ENCODE measurements at places on chromosomes 7 and 10.
A peak's percentile ranks its signal among the peaks of the same experiment; 100 is the strongest.

DNA sequence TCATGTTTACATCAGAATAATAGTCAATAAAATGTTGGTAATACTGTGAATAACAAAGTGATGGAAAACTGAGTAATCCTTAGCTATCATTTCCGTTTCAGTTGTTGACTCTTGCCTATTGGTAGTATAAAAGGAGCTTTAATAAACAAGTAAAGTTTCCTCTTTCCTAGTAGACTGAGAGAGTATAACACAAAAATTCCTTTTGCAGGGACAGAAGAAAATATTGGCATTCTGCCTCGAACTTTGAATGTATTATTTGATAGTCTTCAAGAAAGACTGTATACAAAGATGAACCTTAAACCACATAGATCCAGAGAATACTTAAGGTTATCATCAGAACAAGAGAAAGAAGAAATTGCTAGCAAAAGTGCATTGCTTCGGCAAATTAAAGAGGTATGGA lies 9.4 kb downstream of the KIF20B start:
- DNase-seq: no peak

- no peak for DNase-seq
Observed at GRCh38 chr7:921581-922333, 32.7 kb downstream of the ADAP1 start.

GRCh38 chr7:95686109-95686508 lies 86.2 kb upstream of the DYNC1I1 start:
- no peak for DNase-seq

GRCh38 chr10:75722020-75722419 lies 290.6 kb downstream of the LRMDA start:
- no peak for DNase-seq

DNA sequence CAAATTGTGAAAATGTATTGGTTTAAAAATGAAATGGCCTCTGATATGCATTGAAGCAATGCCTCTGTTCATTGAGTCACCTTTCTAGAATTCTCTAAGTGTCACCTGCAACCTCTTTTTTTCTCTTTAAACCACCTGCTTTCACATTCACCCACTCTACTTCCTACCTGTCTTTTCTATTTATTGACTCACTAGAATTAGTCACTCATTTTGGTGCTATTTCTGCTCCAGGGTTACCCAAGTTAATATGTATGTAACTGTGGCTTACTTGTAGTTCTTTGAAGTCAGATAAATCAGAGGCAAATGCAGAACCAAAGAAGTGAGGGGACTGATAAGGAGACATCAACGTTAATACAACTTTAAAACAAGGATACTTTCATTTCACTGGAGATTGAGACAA lies 674.7 kb downstream of the CCSER2 start:
- no peak for DNase-seq

- peak; percentile 58 for DNase-seq
Observed at GRCh38 chr10:49398000-49398861, 2.3 kb upstream of the DRGX start.

DNA sequence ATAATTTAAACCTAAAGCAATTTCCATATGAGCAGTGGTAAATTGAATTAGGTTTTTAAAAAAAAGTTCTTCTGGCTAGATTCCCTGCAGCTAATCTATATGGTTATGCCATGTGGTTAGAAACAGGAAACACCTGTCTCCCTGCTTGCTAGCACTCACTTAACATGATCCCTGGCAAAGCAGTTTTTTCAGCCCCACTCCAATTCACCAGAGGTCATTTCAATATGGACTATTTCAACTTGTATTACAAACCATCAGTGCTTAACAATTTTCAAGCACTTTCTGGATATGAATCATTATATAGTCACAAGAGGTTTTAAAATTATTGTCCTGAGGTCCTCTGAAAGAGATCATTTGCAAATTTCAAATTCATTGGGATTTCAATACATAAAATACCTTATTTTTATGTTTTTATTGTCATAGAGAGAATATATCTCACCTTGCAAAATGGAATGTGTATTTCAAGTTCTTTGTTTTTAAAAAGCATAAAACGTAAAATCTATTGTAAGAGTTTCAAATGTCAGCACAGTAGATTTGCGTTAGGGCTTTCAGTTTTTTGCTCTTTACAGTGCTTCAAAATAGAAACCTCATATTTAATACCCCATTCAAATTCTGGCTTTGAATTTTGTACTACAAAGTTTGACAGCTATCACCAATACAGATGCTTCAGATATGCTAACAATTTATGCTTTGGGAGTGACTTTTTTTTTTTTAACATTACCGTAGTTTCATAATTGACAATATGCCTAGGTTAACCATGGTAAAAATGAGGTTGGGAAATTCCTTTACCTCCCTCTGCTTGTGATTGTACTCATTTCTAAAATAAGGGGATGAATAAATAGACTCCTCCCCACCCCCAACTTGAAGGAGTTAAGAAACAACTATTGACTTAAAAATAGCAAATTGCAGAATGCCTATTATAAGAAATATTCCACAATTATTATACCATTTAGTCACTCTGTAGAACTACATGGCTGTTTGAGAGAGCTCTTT lies 117.5 kb upstream of the HGF start:
- no peak for DNase-seq

GRCh38 chr7:30165590-30165989 lies 30.8 kb downstream of the MTURN start:
- DNase-seq: no peak

- no peak for DNase-seq
Observed at GRCh38 chr7:120475994-120476393, 203.0 kb downstream of the KCND2 start.

- no peak for DNase-seq
Observed at GRCh38 chr10:132957131-132957530, 14.8 kb upstream of the CFAP46 start.

DNA sequence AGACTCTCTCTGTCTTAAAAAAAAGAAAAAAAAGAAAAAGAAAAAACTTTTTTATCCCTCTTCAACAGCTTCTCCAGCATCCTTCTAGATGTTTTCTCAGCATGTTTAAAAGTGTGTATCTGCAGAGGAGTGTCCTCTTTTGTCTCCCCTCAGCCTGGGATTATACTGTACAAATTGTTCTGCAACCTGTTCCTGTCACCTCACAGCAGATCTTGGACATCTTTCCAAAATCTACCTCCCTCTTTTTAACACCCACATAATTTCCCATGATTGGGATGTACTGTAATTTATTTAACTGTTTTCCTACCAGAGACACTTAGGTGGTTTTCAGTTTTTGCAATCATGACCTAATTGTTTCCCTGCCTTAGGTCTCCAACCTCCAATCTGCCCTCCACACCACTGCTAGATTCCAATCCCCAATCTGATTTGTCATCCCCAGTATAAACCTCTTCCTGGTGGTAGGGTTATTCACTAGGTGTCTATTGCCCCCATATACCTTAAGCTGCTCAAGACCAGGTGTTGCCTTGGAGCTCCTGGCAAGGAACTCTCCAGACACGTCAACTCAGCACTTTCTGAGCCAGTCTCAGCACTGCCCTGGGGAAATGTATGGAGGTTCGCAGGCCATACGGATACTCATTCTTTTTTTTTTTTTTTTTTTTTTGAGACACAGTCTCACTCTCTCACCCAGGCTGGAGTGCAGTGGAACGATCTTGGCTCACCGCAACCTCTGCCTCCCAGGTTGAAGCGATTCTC lies 17.6 kb upstream of the DDIT4 start:
- no peak for DNase-seq

- DNase-seq: no peak
Observed at GRCh38 chr10:4767033-4767814, 58.8 kb upstream of the AKR1E2 start.

- no peak for DNase-seq
Observed at GRCh38 chr7:137485818-137486217, 142.3 kb upstream of the PTN start.

DNA sequence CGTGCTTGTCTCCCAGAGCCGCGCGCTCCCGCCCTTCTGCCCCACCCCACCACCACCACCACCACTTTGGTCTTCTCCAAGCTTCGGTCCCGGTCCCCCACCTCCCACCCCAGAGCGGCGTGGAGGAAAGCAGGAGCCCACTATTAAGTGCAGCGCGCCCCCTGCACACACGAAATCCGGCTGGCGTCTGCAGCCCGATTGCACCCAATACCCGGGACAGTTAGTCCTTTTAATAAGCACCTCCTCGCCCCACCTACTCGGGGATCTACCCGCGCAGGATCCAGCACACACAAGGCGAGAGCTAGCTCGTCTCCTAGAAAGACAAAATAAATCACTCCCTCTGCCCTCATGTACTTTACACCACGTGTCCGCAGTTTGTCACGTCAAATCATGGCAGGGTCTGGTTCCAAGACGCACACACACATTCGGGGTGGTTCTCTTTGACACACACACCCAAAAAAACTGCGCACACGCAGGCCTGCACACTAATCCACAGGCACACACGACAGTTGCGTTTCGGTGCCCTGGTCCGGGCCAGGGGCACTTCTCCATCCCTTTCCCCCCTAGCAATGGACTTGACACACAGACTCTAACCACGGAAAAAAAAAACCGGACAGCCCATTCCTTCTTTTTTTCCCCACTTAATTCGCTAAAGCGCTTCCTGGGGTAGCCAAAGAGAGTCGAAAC lies 1.6 kb downstream of the SFMBT2 start:
- DNase-seq: peak; percentile 59

DNA sequence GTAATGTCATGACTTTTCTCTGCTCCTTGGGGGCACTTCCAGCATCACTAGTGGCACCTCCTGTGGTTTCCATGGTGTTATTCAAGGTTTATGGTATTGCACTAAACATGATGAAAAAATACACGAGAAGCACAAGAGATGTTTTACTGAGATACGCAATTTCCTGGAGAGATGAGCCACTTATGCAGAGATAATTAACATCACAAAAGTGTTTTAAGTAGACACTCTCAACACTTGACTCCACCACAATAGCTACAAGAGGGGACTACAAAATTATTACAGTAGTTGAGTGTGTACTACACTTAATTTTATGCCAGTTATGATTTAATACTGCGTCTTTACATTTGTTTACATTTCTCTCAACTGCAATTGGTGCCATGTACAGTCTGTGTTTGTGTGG lies 906.7 kb downstream of the DNAJB9 start:
- DNase-seq: no peak

- no peak for DNase-seq
Observed at GRCh38 chr7:156764766-156765165, 124.2 kb downstream of the RNF32 start.

- no peak for DNase-seq
Observed at GRCh38 chr10:116124777-116125176, 148.2 kb downstream of the GFRA1 start.

- DNase-seq: no peak
Observed at GRCh38 chr10:125392609-125393008, 232.2 kb upstream of the CTBP2 start.

DNA sequence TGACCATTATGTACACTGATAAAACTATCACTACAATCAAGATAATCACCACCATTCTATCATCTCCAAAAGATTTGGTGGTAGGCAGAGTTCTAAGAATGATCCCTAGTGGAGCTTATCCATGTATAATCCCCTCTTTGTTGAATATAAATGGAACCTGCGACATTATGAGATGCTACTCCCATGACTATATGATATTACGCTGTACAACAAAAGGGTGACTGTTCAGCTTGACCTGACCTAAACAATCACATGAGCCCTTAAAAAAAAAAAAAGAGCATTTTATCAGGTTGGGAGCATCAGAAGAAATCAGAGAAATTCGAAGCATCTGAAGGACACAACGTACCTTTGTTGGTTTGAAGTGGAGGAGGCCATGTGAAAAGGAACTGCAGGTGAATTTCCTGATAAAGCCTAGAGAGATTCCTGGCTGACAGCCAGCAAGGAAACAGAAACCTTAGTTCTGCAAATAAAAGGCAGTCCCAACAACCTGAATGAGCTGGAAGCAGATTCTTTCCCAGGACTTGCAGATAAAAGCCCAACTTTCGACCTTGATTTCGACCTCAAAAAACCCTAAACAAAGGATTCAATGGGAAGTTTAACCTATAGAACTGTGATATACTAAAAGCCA lies 270.7 kb downstream of the ADRA2A start:
- DNase-seq: no peak

- DNase-seq: no peak
Observed at GRCh38 chr10:86303626-86304025, 63.0 kb downstream of the GRID1 start.

DNA sequence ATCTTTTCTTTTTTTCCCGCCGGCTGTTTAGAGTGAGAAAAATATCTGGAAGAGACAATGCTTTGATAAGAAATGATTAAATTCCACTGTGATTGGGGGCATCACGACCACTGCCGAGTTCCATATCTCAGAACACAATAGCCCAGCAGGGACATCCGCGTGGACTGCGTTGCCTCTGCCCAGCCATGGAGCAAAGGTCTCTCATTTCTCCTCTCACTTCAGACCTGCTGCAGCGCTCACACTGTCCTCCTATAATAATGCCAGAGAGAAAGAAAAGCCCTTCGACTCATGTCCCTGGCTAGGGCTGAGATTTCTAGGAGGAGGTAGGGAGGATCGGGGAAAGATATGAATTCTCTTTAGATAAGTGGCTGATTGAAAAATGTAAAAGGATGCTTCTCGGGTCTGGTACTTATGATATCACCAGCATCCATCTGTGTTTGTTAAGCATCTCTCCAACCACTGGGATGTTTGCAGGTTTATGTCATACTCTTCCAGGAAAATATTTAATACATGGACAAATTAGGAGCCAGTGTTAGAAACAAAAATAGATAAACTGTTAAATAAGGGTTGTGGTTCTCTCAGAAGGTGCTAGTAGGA lies 472.9 kb upstream of the AKR1E2 start:
- DNase-seq: no peak

DNA sequence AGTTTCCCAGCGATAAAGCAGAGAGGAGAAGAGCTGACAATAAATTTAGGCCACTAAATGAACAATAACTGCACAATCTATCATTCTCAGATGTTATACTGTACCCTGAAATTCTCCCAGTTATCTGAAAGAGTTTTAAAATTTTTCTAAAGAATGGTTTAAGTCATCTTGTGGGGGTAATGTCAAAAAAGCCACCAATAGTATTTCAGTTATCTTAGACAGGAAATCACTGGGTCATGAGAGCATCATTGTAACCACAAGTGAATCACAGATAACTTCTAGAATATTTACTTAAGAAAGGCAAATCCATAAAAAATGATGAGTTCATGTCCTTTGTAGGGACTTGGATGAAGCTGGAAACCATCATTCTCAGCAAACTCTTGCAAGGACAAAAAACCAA lies 147.1 kb downstream of the DNAJB9 start:
- DNase-seq: no peak

DNA sequence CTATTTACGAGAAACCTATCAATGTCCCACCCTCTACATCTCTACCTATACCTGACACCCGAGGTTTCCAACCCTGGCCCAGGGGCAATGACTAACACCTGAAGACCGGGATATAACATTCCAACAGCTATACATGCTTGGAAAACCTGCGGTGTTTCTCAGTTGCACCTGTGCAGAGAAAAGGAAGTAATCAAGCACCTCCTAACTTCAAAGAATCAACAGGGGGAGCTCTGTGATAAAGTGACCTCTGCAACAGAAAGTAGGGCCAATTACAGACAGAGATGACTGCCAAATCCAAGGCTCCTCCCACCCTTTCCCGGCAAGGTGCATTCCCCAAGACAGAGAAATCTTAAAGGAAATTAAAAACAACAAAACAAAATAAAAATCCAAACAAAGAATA lies 41.3 kb downstream of the CCDC6 start:
- DNase-seq: no peak

GRCh38 chr7:111953611-111954010 lies 252.6 kb downstream of the DOCK4 start:
- no peak for DNase-seq
